ENCODE measurements at places on chromosomes 6 and 20. TPM values are rescaled to one million over a fixed set of nuclear protein-coding genes. Genes with fewer than 3 reads are reported as not detected.

Gene TDRD6
- total RNA-seq = not detected

Gene DCDC2
- 0.12 TPM for total RNA-seq

Gene OR2B6
- 0.43 TPM for total RNA-seq

Gene LINC00237
- 0.41 TPM for total RNA-seq

Gene PTK6
- total RNA-seq = 1.2 TPM

Gene CTAGE9
- total RNA-seq = not detected

Gene RAB23
- 2.0 TPM for total RNA-seq

Gene CCN6
- 0.74 TPM for total RNA-seq

Gene LY6G6C
- total RNA-seq = 0.67 TPM

GRCh38 chr6:133128191-133128590, 113.0 kb upstream of the EYA4 start:
- no peak overlapping the region for H3K4me3 ChIP-seq
- no peaks in the 10 kb centered on the region for H3K36me3 ChIP-seq
- H3K27me3 ChIP-seq = no peaks in the 10 kb centered on the region
- DNase-seq = no peak
- no peaks in the 10 kb centered on the region for H3K4me1 ChIP-seq
- no peak overlapping the region for H3K27ac ChIP-seq

GRCh38 chr6:106417572-106418147, 57.1 kb downstream of the CRYBG1 start:
- no peaks in the 10 kb centered on the region for H3K36me3 ChIP-seq
- peaks cover 40% of the 10 kb centered on the region for H3K27me3 ChIP-seq
- H3K27ac ChIP-seq = no peak overlapping the region
- H3K4me3 ChIP-seq = no peak overlapping the region
- no peak for DNase-seq
- H3K4me1 ChIP-seq = no peaks in the 10 kb centered on the region

DNA sequence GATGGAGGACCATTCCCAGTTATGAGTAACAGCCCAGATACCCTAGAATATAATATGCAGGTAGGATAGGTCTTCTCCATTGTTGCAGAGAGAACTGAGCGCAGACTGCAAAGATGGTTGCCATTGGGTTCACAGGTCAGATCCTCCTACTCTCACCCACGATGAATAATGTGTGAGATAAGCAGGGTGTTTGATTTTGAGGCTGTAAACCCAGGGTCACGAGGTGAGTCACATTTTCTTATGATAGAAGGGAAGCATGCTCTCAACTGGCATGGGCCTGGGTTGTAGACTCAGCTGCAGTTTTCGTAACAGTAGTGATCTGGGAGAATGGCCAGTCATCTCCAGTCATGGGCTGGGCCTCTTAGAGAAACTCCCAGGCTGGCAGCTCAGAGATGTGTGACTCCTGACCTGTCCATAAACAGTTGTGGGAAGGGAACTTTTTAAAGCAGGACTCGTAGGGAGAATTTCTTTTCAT, 74.2 kb downstream of the CD164 start:
- no peaks in the 10 kb centered on the region for H3K27me3 ChIP-seq
- DNase-seq = peak; percentile 68
- no peaks in the 10 kb centered on the region for H3K36me3 ChIP-seq
- peaks cover 48% of the 10 kb centered on the region for H3K4me1 ChIP-seq
- peak overlapping the region; percentile 9 for H3K4me3 ChIP-seq
- no peak overlapping the region for H3K27ac ChIP-seq

- no peak for DNase-seq
- H3K27ac ChIP-seq = peak overlapping the region; percentile 12
- H3K4me1 ChIP-seq = peaks cover 47% of the 10 kb centered on the region
- peaks cover 5% of the 10 kb centered on the region for H3K27me3 ChIP-seq
- no peaks in the 10 kb centered on the region for H3K36me3 ChIP-seq
These were observed 43.3 kb downstream of the GTF2H5 start for GRCh38 chr6:158211273-158212055.

GRCh38 chr6:70474751-70475150, 61.4 kb downstream of the FAM135A start:
- no peaks in the 10 kb centered on the region for H3K4me1 ChIP-seq
- DNase-seq = no peak
- no peak overlapping the region for H3K4me3 ChIP-seq

GRCh38 chr20:48680650-48681049, 147.1 kb downstream of the PREX1 start:
- H3K27me3 ChIP-seq = no peaks in the 10 kb centered on the region
- H3K4me1 ChIP-seq = peaks cover 5% of the 10 kb centered on the region
- peaks cover 19% of the 10 kb centered on the region for H3K36me3 ChIP-seq
- no peak overlapping the region for H3K4me3 ChIP-seq
- H3K27ac ChIP-seq = no peak overlapping the region
- no peak for DNase-seq

- peaks cover 15% of the 10 kb centered on the region for H3K27me3 ChIP-seq
- DNase-seq = no peak
- H3K36me3 ChIP-seq = no peaks in the 10 kb centered on the region
- H3K27ac ChIP-seq = no peak overlapping the region
These were observed 2.8 kb downstream of the COL9A3 start for GRCh38 chr20:62819494-62820174.

DNA sequence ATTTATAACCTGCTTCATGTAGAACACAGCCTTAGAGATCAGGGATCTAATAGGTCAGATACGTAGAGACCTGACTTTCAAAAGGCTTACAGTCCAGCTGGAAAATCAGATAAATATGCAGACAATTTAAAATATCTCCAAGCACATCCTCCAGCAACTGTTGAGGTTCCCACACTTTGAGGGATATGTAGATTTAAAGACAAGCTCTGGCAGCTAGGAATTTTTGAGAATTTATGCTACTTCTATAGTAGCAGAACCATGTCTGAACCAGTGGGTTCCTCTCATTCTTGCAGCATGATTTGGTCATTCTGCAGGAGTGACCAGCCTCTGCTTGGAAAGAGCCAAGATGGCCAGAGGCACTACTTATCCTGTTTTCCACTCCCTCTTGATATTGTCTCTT, 60.5 kb downstream of the CYB5R4 start:
- H3K27me3 ChIP-seq = no peaks in the 10 kb centered on the region
- no peak overlapping the region for H3K4me3 ChIP-seq
- no peak for DNase-seq
- H3K27ac ChIP-seq = no peak overlapping the region

GRCh38 chr6:170405311-170405975, 98.9 kb downstream of the FAM120B start:
- no peak for DNase-seq
- no peak overlapping the region for H3K27ac ChIP-seq
- no peaks in the 10 kb centered on the region for H3K4me1 ChIP-seq
- peaks cover 4% of the 10 kb centered on the region for H3K27me3 ChIP-seq
- no peak overlapping the region for H3K4me3 ChIP-seq
- peaks cover 2% of the 10 kb centered on the region for H3K36me3 ChIP-seq

GRCh38 chr6:156268849-156269248, 508.3 kb upstream of the ARID1B start:
- H3K27ac ChIP-seq = no peak overlapping the region
- no peaks in the 10 kb centered on the region for H3K27me3 ChIP-seq
- H3K4me3 ChIP-seq = peak overlapping the region; percentile 63
- peaks cover 24% of the 10 kb centered on the region for H3K4me1 ChIP-seq
- no peak for DNase-seq

- DNase-seq = no peak
- no peaks in the 10 kb centered on the region for H3K27me3 ChIP-seq
- H3K4me3 ChIP-seq = no peak overlapping the region
- no peak overlapping the region for H3K27ac ChIP-seq
- H3K4me1 ChIP-seq = peaks cover 42% of the 10 kb centered on the region
These were observed 6.0 kb downstream of the PARD6B start for GRCh38 chr20:50737352-50737751.

- no peak for DNase-seq
- H3K4me3 ChIP-seq = no peak overlapping the region
- H3K4me1 ChIP-seq = no peaks in the 10 kb centered on the region
- H3K27ac ChIP-seq = no peak overlapping the region
- no peaks in the 10 kb centered on the region for H3K27me3 ChIP-seq
These were observed 139.0 kb downstream of the PXDC1 start for GRCh38 chr6:3612341-3613041.

- H3K36me3 ChIP-seq = no peaks in the 10 kb centered on the region
- DNase-seq = peak; percentile 81
- no peak overlapping the region for H3K27ac ChIP-seq
- no peak overlapping the region for H3K4me3 ChIP-seq
- peaks cover 16% of the 10 kb centered on the region for H3K4me1 ChIP-seq
These were observed 60.4 kb upstream of the KLHL31 start for GRCh38 chr6:53725791-53726575.

DNA sequence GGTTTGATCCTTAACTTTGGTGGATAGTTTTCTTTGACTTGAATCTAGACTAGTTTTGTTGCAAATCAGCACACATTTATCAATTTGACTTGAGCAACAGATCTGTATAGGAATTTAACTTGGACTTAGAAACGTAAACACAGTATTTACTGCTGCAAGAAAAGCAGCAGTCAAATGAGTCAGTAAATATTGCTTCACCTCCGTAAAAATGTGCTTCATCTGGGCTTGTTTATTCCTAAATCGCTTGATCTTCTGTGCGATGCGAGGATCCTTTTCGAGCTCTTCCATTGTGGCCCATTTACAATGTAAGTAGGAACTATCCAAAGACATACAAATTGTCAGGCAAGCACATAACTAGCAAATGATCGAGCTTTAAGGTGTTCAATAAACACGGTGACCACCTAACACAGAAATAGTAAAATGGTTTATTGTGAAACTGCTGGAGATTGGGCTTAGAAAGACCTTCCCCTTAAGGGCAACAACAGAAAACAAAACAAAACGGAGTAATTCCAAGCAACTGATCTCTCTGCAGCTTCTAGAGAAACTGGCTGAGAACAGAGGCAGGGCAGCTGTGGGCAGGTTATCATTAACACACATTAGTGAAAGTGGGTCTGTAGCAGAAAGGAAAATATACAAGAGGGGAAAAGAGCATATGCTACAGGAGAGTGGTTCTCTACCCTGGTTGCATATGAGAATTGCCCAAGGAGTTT, 120.8 kb downstream of the CHD6 start:
- no peaks in the 10 kb centered on the region for H3K4me1 ChIP-seq
- no peaks in the 10 kb centered on the region for H3K27me3 ChIP-seq
- DNase-seq = no peak
- H3K36me3 ChIP-seq = peaks cover 3% of the 10 kb centered on the region

DNA sequence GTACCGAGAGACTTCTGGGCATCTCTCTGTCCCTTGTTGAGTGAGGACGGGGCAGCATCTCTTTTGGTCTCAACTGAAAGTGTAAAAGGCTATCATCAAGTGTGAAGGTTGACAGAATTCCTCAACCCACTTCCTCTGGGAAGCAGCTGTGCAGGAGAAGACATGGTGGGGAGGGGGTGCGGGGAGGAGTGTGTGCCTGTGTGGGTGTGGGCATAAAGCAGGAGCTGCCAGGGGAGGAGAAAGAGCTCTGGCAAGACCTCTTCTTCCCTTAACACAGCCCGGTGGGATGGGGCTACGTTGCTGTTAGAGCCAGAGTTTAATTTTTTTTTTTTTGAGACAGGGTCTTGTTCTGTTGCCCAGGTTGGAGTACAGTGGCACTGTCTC, 31.8 kb downstream of the CPXM1 start:
- H3K4me3 ChIP-seq = no peak overlapping the region
- peaks cover 17% of the 10 kb centered on the region for H3K27me3 ChIP-seq
- DNase-seq = no peak

Data from activated T-cell treated with anti-CD3 and anti-CD28 coated beads, Interleukin-2, amount 50 U/mL, for 72 hours (primary cell).